Left lung (tissue), 14 donors: ENCODE measurements at places on chromosomes 7 and 10.

GRCh38 chr10:6068422-6068821, 6.3 kb upstream of the IL2RA start:
- DNase-seq, result no peak

- DNase-seq, result no peak
Measured at GRCh38 chr10:131556061-131556896, 244.8 kb upstream of the TCERG1L start.

GRCh38 chr10:100737355-100738054, 7.9 kb upstream of the PAX2 start:
- no peak for DNase-seq

GRCh38 chr7:154842591-154842990, 160.3 kb downstream of the PAXIP1 start:
- no peak for DNase-seq

DNA sequence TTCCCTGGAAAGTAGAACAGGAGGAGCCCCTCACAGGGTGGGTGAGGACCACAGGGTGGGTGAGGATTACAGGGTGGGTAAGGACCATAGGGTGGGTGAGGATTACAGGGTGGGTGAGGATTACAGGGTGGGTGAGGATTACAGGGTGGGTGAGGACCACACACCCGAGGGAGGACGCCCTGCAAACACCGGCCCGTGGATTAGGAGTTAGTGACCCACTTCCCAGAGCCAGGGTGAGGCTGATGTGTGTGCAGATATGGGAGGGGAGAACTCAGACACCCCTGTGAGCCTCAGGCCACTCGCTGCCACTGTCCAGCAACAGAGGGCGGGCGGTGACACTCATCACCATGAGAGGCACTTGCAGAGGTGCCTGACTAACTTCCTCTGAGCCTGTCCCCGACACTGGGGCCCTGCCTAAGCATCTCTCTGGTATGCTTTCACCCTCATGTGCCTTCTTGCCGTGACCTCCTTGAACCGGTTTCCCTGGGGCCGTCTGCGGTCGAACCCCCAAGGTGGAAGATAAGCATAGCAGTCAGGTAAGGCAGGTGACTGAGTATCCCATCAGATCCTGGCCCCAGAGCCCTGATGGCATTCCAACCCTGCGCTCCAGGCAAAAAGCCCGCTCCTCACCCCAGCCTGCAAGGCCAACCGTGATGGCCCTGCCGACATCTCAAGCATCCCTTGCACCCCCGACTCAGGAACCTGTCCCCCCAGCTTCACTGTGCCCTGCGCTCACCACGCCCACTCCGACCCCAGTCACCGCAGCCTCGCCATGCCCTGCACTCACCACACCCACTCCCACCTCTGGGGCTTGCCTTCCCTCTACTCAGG, 74.1 kb downstream of the FAM53B start:
- DNase-seq, result no peak

DNA sequence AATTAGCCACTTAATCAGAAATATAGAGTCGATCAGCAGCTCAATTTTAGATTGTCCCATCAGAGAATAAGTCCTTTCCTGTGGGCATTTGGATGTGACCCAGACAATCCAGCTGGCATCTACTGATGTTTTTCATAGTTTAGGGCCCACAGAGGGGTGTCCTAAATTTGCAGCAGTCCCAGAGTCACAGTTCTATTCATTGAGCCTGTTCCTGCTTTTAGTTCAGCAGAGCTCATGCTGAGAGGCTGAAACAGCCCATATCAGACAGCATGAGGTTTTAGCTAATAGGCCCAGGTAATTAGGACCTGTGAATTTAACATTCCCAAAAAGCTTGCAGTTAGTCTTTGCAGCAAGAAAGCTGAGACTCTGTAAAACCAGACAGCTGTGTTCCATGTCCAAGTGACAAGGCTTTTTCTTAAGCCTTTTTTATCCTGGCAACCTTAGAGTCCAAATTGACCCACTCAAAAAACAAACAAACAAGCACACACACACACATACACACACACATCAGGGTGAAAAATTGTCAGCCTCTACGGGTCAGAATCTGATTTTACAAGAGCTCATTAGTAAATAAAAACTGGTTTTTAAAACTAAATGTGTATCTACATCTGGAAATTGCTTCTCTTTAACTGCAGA, 33.7 kb downstream of the ANKIB1 start:
- no peak for DNase-seq
